Suprapubic skin (tissue), 4 donors: ENCODE measurements at places on chromosomes 2 and 18.

DNA sequence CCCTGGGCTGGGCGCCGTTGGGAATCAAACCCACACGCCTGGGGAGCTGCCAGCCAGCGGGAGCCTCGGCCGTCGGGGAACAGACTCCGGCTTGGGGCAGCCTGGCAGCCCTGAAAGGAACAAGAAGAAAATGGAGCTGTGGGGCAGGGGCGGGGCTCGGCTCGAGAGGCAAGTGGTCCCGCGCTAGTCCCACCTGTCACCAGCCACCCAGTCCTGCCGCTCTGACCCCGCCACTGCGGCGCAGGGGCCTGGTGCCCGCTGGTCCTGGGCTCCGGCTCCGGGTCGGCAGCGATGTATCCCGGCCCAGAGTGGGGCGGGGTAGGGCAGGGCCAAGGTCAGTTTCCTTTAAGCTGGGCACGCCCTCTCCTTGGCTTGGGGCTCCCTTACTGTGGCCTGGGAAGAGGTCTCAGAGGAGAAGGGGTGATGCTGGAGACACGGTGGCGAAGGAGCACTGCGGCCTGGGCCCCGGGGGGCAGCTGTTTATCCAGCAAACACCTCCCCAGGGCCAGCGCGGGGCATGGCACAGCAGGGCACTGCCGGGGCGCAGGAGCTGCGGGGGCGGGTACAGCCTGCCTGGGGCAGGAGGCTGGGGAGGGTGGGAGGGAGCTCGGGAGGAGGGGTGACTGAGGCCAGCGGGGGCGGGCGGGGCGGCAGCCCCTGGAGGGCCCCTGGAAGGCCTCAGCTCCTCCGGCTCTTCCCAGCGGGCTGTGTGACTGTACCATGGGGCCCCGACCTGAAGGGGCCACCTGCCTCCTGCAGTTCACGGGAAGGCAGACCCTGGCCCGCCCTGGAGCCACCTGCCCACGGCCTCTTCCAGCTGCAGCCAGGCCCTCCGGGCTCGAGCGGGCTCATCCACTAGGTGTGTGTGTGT, 15.6 kb downstream of the ODC1 start:
- DNase-seq: no peak

DNA sequence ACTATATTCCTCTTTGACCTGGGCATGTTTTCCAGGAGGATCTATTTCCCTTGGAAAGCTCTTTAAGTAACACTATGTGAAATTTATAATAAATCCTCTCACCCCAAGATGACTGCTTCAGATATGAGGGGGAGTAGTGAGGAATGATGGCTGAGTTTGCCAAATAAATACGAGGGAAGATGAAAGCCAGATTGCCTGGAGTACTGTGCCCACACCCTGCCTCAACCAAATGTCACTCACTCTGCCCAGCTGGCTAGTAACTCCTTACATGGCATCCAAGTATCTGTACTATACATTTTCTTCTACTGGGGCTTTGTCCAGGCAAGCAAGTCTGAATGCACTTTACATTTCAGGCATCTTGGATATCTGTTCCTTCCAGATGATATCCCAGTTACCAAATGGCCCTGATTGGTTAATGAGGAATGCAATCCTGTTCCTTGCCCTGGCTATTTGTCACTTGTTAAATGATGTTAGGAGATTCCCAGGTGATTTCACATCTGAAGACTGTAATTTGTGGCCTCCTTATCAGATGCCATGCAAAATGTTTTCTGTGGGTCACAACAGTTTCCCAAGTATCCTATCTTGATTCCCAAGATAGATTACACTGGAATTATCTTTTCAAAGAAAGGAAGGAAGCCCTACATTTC, 191.8 kb downstream of the IKZF2 start:
- no peak for DNase-seq

- DNase-seq: no peak
These were observed 553.7 kb upstream of the SYT4 start for GRCh38 chr18:43830947-43831346.

DNA sequence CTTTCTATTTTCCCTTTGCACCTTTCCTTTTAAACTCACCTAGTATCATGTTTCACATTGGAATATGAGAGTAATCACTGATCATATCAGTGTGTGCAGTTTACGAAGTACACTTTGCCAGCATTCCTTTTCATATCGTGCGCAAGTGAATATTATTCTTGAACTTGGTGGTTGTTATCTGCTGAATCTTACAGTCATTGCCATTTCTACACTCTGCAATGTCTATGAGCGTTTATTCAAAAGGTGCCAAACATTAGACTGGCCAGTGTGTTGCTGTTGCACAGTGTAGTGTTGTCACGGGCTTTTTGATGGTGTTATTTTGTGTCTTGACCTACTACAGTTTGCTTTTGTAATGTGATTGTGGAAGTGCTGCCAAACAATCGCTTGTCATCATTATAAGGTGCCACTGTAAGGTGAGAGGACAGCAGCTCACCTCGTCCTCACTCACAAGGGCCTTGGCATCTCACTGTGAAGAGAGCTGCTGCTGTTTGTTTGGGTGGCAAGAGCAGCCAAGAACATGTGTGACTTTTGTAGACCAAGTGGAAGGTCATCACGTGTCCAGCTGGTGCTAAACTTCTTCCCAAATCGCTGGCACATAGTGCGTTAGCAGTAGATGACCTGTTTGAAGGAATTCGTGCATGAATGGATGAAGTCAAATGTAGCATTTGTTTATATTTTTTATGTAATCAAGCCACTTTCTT, 113.3 kb downstream of the MYO1B start:
- no peak for DNase-seq

GRCh38 chr2:177872286-177872685, 200.3 kb downstream of the PDE11A start:
- DNase-seq: no peak

DNA sequence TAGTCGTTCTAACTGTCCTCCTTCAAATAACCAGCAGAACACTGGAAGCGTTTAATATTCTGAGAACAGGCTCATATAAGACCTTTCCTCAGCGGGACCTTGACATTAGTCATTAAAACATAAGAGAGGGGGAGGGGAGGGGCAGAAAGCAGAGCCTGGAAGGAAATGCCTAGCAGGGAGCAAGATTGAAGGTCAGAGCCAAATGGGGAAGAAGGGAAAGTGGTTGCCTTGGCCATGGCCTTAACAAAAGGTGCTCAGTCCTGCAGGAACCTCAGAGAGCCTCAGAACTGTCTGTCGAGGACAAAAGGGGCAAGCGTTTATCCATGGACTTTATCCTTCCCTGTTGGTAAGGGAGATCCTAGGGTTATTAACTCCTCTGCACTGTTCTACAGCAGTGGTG, 856 bp upstream of the PLA2R1 start:
- no peak for DNase-seq

- no peak for DNase-seq
These were observed 488.3 kb downstream of the DLGAP1 start for GRCh38 chr18:3966642-3967358.

- DNase-seq: no peak
These were observed 267.8 kb downstream of the PID1 start for GRCh38 chr2:229003256-229003655.

DNA sequence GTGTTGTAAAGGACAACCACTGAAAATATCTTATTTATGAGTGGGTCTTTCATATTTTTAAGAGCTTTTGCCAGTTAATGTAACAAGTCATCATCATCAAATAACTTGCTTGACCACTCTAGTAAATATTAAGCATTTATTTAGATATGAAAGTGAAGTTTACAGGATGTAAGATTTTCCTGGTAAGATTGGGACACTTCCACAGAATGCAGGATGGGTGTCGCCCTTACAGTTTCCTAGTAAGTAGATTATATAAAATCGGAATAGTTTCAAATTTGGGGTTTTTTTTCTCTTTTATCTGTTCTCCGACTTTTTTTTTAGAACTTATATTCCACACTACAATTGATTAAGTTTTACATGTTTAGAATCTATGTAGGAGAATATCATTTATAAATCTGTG, 14.8 kb upstream of the SLC40A1 start:
- no peak for DNase-seq

DNA sequence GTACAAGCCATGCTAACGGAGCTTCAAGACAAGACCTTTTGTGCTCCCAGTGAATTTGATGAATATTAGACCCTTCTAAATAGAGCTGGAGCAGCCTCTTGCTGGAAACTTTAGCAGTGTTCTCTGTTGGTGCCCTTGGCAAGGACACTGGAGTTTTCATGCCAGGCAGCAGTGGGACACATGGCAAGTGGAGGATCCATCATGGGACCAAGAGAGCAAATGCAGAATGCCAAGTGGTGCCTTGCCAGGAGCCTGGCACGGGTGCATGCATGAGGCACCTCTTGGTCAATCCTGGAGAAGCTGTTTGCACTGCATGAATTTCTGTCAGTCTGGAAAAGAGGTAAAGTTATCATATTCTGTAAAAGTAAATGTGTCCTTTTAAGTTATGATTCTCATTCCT, 59.1 kb downstream of the NETO1 start:
- DNase-seq: no peak

DNA sequence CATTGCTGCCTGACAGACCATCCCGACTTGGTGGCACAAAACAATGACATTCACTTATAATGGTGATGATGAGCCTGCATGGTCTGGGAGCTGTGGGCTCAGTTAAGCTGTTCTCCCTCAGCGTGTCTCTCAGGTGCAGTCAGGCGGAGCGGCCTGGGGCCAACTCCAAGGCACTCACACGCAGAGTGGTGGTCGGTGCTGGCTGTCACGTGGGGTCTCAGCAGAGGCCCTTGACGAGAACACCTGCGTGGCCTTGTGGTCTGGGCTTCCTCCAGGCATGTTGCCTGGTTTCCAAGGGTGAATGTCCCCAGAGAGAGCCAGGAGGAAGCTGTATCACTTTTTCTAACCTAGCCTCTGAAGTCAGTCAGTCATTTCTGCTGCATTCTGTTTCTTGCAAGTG, 29.8 kb downstream of the ARMC9 start:
- no peak for DNase-seq

DNA sequence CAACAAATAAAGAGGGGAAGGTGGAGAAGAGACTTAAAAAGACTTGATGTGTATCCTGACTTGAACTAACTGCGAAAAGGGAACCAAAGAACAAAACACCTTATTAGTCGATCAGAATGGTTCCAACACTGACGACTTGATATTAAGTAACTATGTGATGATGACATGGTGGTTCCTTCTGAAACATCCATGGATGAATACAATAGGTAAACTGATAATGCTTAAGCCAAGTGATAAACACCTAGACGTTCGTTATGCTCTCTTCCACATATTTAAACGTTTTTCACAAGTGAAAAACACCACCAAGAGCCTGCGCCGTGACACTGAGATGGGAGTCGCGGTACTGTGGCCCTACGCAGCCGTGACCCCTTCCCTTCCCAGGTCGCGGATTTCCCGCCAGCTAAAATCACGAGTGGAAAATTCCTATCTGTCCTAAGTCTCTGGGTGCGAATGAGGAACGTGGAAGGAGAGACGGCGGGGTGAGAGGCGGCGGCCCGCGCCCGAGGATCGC, 797 bp downstream of the TTC32 start:
- DNase-seq: no peak

DNA sequence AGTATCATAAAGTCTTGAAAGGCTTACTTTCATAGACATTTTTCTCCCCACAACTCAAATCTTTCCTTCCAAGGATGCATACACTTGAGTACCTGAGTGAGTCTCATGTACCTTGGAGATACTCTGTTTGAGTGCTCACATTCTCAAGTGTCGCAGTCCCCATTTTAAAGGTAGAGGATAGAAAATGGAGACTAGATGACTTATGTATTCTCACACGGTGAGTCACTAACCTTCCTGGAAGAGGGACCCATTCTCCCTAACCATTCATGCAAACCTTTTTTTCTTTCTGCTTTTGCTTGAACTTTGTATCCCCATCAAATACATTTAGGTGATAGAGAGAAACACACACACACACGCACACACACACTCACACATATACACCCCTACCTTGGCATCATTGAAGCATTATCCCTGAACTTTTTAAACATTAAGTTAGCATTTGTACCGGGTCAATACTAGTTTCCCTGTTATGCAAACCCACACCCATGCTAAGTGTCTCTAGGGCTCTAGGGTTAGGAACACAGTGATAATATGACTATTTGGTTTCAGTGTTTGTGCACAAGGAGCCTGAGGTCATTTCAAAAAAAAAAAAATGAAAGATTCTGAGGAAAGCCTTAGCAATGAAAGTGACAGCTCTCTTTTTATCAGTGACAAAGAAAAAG, 236.2 kb downstream of the IKZF2 start:
- DNase-seq: no peak

- DNase-seq: no peak
These were observed 35.2 kb downstream of the SKA1 start for GRCh38 chr18:50410008-50410407.

GRCh38 chr2:190170673-190171072, 108.1 kb upstream of the MSTN start:
- no peak for DNase-seq

DNA sequence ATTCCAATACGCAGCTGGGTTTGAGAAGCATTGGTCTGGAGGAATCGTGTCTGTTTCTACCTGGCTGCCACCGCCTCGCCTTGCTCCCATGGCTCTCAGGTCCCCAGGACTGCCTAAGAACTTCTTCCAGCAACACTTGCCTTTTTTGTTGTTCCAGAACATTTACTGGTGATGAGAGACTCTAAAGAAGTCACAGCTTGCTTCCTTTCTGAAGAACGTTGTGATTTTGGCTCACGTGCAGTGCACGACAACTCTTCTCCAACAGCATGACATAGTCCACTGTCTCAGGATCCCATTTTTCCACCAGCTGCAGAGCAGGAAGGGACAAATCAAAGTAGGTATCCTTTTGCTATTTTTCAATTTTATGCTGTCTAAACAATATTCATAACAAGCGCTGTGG, 940.9 kb downstream of the SLC4A3 start:
- no peak for DNase-seq

- no peak for DNase-seq
These were observed 312.4 kb downstream of the PLCL1 start for GRCh38 chr2:198116756-198117155.

DNA sequence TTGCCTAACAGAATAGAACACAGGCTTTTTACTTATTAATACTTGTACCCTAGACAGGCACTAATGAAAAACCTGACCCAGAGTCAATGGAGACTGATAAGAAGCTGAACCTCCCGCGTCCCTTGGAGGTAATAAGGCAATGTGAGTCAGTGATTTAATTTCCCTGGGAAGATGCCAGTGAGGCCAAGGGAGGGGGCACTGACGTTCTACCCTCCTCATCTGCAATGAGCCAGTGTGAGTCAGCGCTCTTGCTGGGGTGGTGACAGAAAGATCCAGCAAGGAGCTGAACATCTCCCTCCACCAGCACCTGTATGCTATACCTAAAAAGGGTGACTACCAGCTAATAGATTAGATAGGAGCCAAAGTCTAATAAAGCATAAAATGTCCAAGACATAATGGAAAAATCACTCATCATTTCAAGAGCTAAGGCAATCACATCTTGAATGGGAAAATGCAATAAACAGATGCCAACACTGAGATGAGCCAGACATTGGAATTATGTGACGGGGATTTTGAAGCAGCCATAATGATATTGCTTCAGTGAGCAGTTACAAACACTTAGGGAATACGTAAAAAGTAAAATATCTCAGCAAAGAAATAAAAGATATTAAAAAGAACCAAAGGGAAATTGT, 116.9 kb downstream of the TPGS2 start:
- DNase-seq: no peak

- DNase-seq: no peak
These were observed 3.9 kb downstream of the NEB start for GRCh38 chr2:151730262-151730975.

- DNase-seq: no peak
These were observed 770 bp downstream of the ZNF396 start for GRCh38 chr18:35376393-35376741.

- DNase-seq: no peak
These were observed 34.8 kb upstream of the ITGAV start for GRCh38 chr2:186554850-186555671.
